Skin of body (tissue), 3 donors: ENCODE measurements at places on chromosomes 12 and 14. TPM values are rescaled to one million over a fixed set of nuclear protein-coding genes. Genes with fewer than 3 reads are reported as not detected.

Gene DCAF4
- total RNA-seq: 10.3 TPM

Gene RERGL
- total RNA-seq: 0.79 TPM

Gene CCDC77
- total RNA-seq: 9.0 TPM

Gene PCBP2
- 304 TPM for total RNA-seq

Gene IL26
- total RNA-seq: not detected

Gene POTEM
- total RNA-seq: not detected

Gene CEBPE
- total RNA-seq: 1.5 TPM

Gene MIP
- not detected for total RNA-seq

Gene REP15
- 0.79 TPM for total RNA-seq

Gene TUBA1B
- total RNA-seq: 503 TPM

Gene SNAPC1
- 5.8 TPM for total RNA-seq
